ENCODE measurements at places on chromosomes 1 and 21.

GRCh38 chr1:23589585-23589986, 30.3 kb upstream of the ID3 start:
- no peak for DNase-seq

DNA sequence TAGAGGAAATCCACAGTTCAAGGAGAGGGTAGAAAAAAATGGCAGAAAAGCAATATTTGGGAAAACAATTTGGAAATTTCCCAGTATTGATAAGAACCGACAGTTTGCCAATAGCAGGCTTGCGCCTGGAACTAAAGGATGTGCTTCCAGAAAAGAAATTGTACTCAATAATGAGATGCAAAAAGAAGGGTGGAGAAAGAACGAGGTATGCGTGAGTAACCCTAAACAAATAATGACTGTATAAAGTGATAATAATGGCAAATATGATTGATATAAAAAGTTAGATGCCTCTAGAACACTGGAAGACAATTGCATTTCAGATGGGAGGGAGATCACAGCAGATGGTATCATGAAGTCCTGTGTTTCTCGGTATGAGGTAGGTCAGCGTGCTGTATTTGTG, 458.9 kb downstream of the DSCAM start:
- DNase-seq: no peak

DNA sequence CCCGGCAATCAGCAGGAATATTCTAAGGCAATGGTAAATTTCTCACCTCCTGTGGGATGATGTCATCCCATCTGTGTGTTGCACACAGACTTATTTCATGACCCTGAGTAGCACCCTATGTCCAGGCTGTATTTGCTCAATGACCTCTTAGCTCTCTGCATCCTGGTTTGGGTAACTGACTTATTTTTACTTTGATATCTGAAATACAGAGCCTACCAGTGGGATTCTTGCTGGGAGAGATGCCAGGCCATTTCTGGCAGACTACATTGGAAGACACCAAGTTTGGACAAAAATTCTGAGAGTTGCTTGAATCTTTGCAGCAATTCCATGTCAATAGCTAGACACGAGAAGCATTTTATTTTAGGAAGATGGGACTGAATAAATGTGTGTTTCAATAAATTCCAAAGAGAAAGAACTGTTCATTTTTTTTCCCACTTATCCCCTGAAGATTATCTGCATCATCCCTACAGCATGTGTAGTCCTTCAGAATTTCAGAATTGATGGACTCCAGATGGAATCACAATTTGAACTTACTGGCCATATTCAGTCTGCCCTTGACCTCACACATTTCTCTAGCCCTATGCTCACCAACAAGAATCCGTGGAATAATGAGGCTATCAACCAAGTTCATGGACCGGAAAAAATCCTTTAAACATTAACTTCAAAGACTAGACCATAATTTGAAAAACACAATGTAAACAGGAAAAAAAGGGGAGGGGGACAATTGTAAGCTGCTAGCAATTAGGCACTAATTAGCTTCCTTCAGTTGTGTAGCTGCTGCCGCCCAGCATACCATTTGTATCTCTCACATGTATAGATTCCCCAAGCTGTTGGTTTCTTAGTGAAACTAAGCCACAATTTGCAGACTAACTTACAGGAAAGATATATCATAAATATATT, 226.5 kb downstream of the HMCN1 start:
- no peak for DNase-seq

GRCh38 chr1:206417774-206418614, 52.3 kb upstream of the IKBKE start:
- no peak for DNase-seq

DNA sequence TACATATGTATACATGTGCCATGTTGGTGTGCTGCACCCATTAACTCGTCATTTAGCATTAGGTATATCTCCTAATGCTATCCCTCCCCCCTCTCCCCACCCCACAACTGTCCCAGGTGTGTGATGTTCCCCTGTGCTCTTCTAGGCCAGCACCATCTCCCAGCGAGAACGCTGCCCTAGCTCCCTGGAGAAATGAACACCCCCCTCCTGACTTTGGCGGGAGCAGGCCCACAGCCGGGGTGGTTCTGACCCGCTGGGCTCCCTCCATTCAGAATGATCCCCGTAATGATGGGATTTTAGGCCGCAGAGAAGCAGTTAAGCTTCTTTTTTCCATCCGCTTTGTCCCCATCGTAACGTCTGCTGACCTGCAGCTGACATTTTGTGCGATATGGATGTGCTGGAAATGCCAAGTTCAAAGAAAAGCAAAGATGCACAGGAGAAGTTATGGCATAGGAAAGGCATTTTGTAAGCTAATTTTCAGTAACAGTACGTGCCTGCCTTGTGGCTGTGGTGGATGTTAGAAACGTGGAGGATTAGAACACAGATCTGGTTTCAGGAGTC, 39.3 kb downstream of the ELK4 start:
- DNase-seq: no peak

DNA sequence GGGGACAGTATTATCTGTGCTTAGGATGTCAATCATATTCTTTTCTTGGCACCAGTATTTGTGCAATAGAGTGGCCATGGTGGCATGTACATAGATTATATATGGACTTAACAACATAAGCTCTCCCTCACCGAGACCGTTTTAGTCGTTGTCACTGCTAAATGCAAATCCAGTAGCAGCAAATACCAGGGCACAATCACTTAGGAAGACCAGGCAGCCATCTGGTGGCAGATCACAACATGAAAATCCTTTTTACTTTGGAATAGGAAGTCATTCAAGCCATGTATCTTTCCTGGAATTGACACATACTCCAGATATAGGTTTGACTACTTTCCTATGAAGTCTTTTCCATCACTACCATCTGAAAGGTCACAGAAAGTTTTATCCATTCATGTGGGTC, 53.2 kb upstream of the C1orf87 start:
- DNase-seq: peak; percentile 18

DNA sequence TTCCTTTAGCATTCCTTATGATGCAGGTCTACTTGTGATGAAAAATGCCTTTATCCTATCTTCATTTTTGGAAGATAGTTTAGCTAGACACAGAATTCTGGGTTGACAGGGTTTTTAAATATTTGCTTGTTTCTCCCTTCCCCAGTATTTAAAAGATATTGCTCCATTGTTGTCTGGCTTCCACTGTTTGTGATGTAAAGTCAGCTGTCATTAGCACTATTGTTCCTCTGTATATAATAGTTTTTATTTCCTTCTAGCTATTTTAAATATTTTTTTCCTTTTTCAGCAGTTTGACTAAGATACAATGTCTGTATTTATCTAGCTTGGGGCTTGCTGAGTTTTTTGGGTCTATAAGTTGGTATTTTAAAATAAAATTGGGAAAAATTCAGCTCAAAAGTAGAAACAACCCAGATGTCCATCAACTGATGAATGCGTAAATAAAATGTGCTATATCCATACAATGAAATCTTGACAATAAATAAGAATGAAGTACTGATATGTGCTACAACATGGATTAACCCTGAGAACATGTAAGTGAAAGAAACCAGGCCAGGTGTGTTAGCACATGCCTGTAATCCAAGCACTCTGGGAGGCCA, 11.2 kb downstream of the IFT25 start:
- no peak for DNase-seq

DNA sequence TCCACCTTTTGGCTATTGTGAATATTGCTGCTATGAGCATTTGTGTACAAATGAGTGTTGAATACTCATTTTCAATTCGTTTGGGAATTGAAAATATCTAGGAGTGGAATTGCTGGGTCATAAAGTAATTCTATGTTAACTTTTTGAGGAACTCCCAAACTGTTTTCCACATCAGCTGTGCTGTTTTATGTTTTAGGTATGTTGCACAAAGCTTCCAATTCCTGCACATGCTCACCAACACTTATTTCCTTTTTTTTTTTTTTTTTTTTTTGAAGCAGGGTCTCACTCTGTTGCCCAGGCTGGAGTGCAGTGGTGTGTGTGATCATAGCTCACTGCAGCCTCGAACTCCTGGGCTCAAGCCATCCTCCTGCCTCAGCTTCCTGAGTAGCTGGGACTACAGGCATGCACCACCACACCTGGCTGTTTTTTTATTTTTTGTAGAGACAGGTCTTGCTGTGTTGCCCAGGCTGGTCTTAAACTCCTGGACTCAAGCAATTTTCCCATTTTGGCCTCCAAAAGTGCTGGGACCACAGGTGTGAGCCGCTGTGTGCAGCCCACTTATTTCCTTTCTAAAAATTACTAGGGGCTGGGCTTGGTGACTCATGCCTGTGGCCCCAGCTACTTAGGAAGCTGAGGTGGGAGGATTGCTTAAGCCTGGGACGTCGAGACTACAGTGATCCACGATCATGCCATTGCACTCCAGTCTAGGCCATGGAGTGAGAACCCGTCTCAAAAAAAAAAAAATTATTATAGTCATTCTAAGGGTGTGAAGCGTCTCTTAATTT, 33.4 kb downstream of the TMCC2 start:
- no peak for DNase-seq

DNA sequence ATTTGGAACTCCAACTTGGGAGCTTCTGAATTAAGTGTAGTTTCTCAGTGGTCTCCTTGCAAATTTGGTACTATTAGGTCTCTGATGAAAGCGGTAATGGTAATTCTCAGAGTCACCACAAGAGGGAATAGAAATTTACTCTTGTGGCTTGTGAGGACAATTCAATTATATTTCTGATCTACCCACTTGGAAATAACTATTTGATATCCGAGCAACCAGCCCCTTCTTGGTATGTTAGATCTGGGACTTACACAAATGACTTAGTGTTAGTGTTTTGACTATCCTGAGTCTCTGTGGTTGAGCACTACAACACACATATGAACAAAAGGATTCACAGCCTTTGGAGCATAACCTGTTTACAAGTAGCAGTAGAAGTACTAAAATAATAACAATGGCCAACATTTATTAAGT, 68.1 kb downstream of the RPS6KA1 start:
- peak; percentile 7 for DNase-seq

GRCh38 chr1:60036856-60037460, 36.6 kb downstream of the C1orf87 start:
- no peak for DNase-seq

DNA sequence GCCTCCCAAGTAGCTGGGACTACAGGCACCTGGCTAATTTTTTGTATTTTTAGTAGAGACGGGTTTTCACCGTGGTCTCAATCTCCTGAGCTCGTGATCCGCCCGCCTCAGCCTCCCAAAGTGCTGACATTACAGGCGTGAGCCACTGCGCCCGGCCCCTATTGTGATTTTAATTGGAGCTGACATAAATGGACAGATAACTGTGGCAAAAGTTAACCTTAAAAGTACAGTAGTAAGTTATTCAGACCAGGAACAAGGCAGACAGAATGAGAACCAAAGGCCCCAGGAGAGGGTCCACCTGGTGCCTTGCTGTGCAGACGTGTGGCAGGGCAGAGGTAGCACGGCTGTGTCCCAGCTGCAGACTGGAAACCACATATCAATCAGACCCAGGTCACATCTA, 11.0 kb downstream of the TMEM201 start:
- no peak for DNase-seq

DNA sequence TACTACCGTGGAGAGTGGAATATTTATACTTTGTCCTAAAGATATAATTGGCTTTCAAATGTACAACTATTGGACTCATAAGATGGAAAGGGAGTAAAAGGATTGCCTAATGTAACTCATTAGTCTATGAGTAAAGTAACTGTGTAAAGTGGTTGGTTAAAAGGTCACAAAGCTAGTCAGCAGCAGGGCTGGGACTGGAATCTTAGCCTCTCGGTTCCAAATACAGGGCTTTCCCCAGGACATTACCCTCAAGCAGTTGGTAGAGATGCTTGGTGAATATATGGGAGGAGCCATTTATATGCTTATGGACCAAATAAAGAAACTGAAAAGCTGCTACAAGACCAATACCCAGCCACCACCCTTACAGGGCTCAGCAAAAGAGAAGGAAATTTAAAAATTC, 283.7 kb downstream of the HLX start:
- DNase-seq: no peak

- DNase-seq: no peak
These were observed 6.0 kb downstream of the FOXJ3 start for GRCh38 chr1:42328916-42329496.

- no peak for DNase-seq
These were observed at the start of gene PTGFR for GRCh38 chr1:78490861-78491450. TSS of gene PTGFR (plus strand) at chr1:78490974. CDS start at chr1:78492744, 1,770 bp downstream.

DNA sequence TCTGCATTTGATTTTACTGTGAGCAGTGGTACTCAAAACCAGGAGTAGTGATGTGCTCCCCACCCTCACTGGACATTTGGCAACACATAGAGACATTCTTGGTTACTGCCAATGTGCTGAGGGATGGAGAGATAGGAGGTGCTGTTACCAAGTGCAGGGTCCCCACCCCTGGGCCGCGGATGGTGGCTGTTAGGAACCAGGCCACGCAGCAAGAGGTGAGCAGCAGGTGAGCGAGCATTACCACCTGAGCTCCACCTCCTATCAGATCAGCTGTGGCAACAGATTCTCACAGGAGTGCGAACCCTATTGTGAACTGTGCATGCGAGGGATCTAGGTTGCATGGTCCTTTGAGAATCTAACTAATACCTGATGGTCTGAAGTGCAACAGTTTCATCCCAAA, 95.7 kb downstream of the AKT3 start:
- DNase-seq: no peak

DNA sequence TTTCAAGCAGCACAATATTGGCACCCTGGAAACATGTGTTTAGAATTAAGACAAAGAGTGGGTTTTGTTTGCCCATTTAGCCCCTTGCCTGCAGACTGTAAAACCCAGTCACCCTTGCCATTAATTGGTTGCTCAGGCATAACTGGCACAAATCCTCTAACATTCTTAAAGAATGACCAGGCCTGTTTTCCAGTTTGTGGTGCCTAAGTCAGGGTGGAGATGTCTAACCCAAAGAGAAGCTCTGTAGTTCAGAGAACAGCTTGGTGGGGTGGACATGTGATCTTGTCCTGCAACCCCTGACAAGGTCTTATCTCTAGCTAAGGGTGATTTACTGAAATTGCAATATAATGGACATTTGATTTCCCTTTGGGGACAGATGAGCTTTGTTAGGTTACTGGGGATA, 8.8 kb upstream of the ANGPTL7 start:
- DNase-seq: no peak

DNA sequence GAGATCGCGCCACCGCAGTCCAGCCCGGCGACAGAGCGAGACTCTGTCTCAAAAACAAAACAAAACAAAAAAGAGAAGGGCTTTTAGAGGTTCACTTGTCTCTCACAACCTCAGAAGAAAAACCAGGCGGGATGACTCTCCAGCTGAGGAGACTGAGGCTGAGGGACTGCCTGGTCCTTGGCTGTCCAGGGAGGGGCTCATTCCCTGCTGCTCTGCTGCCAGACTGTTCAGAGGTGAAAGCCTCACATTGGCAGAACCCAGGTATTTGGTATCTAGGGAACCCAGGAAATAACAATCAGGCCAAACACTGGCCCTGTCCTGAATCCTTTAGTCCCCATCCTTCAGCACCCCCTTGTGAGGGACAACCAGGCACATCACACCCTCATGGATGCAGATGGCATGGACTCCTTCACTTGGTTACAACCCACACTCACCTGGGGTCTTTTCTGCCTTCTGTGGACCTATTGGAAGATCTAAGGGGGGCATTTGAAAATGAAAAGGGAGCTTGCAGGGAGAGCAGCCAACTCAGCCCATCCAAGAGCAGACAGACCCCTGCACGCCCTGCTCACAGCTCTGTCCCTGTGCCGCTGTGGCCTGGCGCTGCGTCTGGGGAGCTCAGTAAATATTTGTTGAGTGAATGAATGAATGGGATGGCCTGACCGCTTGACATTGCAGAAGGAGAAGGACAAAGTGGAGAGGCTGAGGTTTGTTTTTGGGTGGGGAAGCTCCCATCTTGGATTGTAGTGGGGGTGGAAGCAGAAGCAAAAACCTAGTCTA, 33.4 kb downstream of the CD247 start:
- no peak for DNase-seq
